ENCODE measurements at places on chromosomes 16 and 17. TPM values are rescaled to one million over a fixed set of nuclear protein-coding genes. Genes with fewer than 3 reads are reported as not detected.

- peak; percentile 27 for DNase-seq
Measured at GRCh38 chr17:78390241-78391050, 12.0 kb downstream of the PGS1 start.

- DNase-seq = no peak
Measured at GRCh38 chr17:77306790-77307478, 166.2 kb downstream of the SEC14L1 start.

Gene GGA3
- total RNA-seq = 26.2 TPM

DNA sequence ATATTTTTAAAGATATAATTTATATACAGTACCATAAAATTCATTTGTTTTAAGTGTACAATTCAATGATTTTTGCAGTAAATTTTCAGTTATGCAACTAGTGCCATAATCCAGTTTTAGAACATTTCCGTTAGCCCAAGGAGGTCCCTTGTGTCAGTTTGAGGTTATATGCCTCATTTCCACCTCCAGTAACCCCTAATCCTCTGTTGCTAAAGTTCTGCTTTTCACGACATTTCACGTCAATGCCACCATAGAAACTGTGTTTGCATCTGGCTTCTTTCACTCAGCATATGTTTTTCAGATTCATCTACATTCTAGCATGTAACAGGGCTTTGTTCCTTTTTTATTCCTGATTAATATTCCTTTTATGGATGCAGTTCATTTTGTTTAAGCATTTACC, 42.4 kb upstream of the NUDT7 start:
- DNase-seq = no peak

Gene PRR35
- not detected for total RNA-seq

DNA sequence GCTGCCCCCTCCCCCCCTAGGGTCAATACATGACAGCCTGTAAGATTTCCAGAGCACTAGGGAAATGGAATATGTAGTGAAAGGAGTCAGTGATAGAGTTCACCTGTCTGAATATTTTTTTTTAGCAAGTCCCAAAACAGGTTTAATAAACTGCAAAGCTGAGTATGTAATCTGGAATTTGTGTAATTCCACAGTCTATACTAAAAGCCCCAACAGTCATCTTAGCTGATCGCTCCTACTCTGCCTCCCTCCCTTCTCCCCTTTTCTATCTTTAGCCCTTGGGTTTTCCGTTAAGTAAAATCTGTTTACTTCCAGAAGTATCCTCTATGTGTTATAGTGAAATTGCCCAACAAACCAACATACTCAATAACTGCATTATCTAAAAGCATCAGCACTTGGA, 3.5 kb downstream of the CDH13 start:
- no peak for DNase-seq

- no peak for DNase-seq
Measured at GRCh38 chr17:41420134-41420533, 4.3 kb downstream of the KRT37 start.

DNA sequence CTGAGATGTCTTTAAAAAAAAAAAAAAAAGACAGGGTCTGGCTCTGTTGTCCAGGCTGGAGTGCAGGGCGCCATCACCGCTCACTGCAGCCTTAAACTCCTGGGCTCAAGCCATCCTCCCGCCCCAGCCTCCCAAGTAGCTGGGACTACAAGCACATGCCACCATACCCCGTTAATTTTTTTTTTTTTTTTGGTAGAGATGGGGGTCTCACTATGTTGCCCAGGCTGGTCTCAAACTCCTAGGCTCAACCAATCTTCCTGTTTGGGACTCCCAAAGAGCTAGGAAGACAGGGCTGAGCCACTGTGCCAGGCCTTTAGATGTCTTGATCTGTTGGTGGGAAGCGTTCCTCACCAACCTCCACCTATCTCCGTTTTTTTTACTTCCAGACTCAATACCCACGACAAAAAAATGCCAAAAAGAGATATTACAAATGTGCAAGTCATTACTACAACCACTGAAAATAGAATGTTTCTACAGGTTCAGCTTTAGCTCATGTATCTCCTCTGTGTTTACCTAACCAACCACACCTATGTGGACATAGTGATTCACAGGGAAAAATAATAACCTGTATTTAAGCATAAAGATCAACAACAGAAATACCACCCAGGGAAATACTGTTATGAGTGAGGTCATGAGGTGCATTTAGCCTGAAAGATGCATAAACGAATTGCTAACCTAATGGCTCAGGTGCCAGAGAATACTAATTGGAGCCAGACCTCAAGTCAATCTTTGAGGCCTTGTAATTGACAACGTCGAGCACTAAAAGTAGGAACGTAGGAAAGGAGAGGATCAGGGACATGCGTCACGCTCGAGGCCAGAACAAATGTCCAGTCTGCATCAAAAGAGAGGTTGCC, 22.6 kb downstream of the NACA2 start:
- DNase-seq = no peak

- no peak for DNase-seq
Measured at GRCh38 chr17:29640413-29640812, 17.7 kb upstream of the CORO6 start.

DNA sequence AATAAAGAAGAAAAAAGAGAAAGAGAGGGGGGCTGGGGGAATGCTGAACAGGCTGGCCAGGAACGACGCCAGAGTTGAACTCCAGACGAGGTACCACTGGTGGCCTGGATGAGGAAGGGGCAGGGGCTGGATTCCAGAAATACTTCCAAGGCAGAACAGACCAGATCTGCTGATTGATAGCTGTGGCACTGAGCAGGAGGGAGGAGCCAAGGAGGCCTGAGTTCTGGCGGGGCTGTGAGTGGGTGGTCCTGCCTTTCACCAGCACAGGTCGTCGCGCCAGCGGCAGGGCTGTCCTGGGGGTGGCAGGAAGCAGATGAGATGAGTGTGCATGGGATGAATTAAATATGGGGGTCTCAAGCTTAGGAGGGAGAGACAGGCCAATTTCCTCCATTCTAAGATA, 5.5 kb downstream of the CCDC42 start:
- no peak for DNase-seq

GRCh38 chr17:64920026-64920418, 744 bp upstream of the LRRC37A3 start:
- no peak for DNase-seq

DNA sequence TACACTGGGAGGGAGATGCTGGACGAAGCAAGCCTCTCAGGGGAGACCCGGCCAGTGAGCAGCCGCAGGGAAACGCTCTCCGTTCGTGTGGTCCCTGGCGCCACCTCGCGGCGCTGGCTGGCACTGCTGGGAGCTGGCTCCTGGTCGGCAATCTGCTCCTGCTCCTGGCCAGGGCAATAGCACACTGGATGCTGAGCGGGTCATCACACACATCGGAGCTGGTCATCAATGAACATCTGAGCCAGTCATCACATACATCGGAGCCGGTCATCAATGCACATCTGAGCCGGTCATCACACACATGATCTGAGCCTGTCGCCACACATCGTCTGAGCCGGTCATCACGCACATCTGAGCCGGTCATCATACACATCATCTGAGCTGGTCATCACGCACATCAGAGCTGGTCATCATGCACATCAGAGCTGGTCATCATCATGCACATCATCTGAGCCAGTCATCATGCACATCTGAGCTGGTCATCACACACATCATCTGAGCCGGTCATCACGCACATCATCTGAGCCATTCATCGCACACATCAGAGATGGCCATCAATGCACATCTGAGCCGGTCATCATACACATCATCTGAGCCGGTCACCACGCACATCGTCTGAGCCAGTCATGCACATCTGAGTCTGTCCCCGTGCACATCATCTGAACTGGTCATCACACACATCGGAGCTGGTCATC, 217.3 kb downstream of the RBFOX3 start:
- DNase-seq = peak; percentile 91

Gene CA5A
- not detected for total RNA-seq

- no peak for DNase-seq
Measured at GRCh38 chr16:63690267-63690666, 1431.6 kb downstream of the CDH11 start.

Gene SPATA22
- total RNA-seq = 0.50 TPM

- DNase-seq = no peak
Measured at GRCh38 chr16:87874639-87875427, 5.5 kb upstream of the SLC7A5 start.

- no peak for DNase-seq
Measured at GRCh38 chr16:68037841-68038597, 14.9 kb downstream of the DUS2 start.

DNA sequence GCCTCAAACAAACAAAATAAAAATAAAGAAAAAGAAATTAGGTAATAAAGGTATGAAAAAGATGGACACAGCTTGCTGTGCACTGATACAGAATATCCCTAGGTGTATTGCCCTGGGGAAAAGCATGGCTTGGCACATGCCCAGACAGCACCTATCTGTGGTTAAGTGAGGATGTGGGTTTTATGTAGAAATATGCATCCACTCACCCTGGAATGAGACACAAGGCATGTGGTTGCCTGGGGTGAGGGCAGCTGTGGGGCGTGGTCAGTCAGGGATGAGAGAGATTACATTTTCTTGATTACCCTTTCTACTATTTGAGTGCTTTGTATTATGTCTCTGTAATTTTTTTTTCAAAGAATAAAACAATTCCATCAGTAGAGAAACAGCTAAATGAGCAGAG, 6.9 kb downstream of the PLLP start:
- DNase-seq = no peak

- no peak for DNase-seq
Measured at GRCh38 chr16:9103546-9103945, 12.1 kb downstream of the HAPSTR1 start.

Gene ARSG
- 3.3 TPM for total RNA-seq

Gene MYH3
- total RNA-seq = 0.87 TPM

Data from left ventricle myocardium superior (tissue), 1 donor.